Vagina (tissue), 2 donors: ENCODE measurements at places on chromosomes 5 and 9. TPM values are rescaled to one million over a fixed set of nuclear protein-coding genes. Genes with fewer than 3 reads are reported as not detected.

The SPATA24 gene
- 12.3 TPM for total RNA-seq

The UQCRQ gene
- total RNA-seq: 189 TPM

The GRIN3A gene
- 1.5 TPM for total RNA-seq

The HARS1 gene
- 54.8 TPM for total RNA-seq

The STPG3 gene
- not detected for total RNA-seq

The ZNF474 gene
- 0.49 TPM for total RNA-seq

DNA sequence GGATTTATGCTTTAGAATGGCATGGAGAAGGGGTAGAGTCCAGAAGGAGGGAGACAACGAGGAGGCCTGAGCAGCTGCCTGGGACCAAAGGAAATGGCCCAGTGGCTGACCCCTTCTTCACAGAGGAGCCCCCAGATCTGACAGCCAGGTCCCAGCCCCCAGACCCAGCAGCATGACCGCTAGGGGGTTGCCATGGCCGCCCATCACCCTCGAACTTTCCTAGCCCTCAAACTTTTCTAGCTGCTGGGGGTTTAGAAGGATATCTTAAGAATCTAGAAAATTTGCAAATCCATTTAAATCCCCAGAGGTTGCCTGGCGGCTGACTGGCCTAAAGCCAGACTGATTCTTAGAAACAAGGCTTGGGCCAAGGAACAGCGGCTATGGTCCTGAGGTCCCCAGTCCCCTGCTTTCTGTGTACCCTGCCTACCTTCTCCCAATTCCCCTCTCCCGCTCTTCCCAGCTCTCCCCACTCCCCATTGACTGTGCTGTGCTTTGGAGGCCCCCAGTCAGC is 972 bp downstream of the PDGFRB start:
- no peak for DNase-seq

DNA sequence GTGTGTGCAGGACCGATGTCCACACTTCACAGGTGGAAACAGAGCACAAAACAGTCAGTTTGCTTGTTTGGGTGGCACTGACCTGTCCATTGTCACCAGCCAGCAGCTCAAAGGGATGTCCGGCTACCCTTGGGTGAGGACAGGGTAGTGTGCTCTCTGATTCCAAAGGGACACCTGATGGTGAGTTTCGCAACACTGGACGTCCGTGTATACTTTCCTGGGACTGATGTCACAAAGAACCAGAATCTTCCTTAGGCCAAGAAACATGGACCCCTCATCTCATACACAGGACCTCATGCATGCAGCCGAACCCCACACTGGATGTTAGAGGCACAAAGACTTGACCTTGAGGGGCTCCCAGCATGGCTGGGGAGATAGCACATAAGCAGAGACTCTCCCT is 22.2 kb upstream of the CPLX2 start:
- no peak for DNase-seq

DNA sequence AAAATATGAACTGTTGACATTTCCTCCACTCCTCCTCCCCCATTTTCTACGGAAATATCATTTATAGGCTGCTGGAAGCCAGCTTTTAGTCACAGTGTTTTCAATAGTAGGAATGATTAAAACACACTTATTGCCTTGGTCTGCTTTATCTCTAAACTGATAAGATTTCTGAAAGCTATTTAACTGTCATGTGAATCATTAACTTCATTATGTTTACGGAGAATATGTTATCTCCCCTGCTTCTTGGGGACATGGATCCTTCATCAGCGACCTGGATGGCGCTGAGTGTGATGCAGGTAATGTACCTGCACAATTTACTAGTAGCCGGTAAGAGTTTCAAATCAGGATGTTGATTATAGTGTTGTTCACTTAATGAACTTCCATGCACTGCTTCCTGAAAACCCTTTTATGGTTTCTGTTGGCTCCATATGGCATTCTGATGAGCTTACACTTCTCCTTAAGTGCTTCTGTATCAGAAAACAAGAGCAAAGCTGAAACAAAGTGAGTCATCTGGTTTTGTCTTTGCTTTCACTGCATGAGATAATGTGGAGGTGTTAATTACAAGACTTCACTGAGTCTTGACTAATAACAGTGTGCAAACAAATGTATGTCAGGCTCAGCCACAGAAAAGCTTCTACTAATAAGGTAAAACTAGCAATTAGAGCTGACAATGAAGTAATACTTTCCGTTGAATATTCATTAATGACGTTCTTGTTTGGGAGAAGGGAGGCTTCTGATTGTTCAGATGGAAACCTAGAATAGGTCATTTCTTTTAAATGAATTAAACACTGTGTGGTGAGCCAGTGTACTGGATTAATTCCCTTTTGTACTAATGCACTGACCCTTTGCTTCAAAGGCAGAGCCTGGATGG is 162.4 kb upstream of the ZNF608 start:
- no peak for DNase-seq

GRCh38 chr9:124045076-124045829 is 33.7 kb downstream of the LHX2 start:
- no peak for DNase-seq

DNA sequence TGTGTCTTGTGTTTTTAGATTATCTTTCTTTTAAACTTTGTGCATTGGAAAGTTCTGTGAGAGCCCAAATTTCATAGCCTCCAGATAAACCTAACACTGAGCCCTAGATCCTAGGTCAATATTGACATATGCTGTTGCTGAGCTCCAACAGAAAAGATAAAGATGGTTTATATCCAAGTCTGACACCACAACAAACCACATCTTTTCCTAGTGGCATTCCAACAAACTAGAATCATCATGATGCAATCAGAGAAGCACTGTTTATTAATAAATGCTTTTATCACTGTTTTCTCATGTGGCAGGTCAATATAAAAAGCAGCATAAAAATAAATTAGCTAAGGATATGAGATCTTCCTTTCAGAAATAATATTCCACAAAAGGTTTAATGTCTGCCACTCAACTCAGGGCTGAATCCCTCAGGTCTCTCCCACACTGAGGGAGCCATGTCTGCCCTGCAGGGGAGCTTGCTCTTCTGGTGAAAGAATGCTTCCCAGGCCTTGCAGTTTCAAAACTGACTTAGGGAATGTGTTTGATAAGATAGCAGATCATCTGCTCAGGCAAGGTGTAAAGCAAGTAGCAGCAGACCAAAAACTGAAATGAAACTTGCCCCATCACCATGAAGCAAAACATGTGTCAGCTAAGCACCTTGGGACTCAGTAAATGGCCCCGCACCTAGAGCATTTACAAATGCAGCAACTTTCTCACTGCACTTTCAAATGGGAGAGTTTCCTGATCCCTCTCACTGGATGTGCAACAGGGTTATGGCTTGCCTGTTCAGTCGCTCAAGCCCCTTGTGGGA is 493.0 kb downstream of the AGTPBP1 start:
- no peak for DNase-seq

- DNase-seq: no peak
These were observed 19.3 kb downstream of the BRD9 start for GRCh38 chr5:873328-873727.

GRCh38 chr5:158847772-158848171 is 251.9 kb downstream of the EBF1 start:
- no peak for DNase-seq

GRCh38 chr5:124310453-124310852 is 436.0 kb downstream of the ZNF608 start:
- DNase-seq: no peak

DNA sequence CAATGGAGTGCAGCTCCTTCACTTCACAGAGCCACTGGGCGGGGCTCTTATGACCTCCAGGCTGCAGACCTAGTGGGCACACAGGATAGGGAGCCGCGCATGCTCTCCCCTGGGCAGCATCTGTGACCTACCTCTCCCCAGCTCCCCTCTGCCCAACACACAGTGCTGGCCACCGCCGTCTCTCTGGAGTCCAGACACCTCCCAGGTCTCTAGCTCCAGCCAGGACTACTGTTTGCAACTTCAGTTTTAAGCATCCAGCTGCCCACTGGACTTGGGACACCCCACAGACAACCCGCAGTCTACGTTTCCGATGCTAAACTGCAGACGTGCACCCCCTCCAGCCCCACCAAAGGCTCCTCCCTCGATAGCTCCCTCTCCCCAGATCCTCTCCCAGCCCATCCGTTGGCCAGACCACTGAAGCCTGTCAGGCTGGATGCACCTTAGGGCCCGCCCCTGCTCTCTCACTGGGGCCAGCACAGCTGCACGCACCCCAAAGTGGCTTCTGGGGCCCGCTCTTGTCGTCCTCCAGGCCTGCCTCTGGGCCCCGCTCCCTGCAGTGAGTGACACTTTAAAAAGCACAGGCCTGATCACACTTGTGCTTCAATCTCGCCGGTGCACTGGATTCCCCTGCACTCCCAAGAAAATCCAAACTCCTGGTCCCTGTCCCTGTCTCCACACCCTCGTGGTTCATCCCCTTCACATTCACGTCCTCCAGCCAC is 11.3 kb downstream of the FLT4 start:
- no peak for DNase-seq

GRCh38 chr5:149489605-149490037 is 61.6 kb downstream of the CSNK1A1 start:
- DNase-seq: no peak

- DNase-seq: no peak
These were observed 26.9 kb downstream of the DAP start for GRCh38 chr5:10734037-10734709.

DNA sequence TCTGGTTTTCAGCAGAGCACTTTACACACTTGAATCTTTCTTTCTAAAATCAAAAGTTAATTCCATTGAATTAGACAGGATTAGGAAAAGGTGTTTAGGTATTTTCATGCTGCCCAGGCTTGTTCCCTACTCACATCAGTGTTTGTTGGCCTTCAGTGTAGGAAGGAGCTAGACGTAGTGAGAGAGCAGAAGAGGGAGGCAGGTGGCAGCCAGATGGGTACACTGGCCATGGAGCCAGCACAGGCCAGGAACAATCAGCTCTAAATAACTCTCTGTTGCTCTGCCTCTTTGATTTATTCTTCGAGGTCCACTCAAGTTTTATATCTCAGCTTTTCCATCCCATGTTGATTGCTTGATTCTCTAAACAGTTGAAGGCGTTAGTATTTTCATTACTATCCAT is 529.6 kb downstream of the PSAT1 start:
- no peak for DNase-seq

DNA sequence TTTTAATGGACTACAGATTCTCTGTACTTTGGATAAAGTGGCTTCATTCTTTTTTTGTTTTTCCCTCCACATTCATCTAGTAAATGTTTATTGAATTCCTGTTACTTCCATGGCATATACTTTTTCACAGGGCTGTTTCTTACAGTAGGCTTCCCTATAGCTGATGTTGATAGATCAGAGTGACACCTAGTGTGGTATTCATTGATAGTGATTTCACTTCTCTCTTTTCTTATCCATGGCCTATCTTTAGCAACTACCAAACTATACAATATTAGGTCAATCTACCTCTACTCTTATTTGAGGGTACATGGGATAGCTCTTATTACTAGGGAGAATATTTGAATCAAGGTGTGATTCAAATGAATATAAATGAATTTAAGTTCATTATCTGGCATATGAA is 35.8 kb downstream of the FSD1L start:
- DNase-seq: no peak

DNA sequence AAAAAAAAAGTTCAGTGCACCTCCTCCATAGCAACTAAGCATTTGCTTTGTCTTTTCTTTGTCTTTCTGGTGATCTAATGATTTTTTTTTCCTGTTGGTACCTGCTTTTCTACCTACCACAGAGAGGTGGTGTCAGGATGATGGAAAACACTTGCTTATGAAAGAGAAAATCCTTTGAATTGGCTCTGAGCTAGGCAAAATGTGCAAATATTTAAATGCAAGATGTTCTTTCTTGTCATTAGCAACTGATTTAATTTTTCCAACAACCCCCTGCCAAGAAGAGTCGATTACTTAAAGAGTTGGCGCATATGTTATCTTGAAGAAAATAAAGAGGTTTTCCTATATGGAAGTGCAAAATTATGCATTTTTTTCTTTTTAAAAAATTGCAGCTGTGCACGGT is 37.7 kb downstream of the TNC start:
- no peak for DNase-seq

- DNase-seq: no peak
These were observed 571.0 kb downstream of the NR2F1-AS1 start for GRCh38 chr5:93010037-93010436.

DNA sequence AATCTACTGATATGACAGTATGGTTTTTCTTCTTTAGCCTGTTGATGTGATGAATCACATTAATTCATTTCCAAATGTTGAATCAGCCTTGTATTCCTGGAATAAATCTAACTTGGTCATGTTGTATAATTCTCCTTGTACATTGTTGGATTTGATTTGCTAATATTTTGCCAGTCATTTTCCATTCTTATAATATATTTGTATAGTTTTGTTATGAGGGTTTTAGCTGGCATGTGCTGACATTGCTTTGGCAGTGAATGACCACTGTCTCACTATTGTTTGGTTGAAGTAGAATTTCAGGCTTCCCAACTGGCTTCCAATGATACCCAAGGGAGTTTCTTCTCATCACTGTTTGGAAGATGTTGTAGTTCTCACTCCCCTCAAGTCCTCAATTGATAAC is 983.0 kb upstream of the PTPRD start:
- no peak for DNase-seq

DNA sequence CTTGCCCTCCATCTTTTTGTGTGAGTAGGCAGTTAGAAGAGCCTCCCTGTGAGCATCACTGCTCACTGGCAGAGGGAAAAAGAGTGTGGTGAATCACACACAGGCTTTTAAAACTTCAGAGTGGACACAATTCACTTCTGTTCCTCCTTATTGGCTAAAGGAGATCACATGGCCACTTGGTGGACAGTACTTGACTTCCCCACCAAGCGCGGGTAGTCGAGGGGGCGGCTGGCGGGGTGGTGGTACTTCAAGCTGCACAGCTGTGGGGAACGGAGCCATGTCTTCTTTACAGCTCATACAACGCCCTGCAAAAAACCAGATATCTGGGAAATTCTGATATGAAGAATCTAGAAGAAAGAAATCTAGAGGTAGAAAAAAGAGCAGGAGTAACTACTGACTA is 95.4 kb downstream of the PAM start:
- no peak for DNase-seq

DNA sequence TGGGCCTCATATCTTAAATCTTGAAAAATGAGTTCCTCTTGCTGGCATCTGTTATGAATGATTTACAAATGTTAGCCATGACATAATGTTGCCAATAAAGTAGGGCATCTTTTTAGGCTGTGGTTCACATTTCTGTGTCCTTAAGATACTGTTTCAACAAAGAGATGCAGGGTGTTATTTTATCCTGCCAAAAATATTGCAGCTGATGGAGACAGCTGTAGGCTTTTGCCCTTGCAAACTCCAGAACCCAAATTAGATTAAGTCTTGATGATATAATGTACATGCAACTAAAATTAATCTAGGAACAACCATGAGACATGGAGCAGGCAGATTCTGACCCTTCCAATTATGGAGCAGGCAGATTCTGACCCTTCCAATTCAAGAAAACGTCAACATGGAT is 228.2 kb upstream of the GRIN3A start:
- DNase-seq: no peak

- DNase-seq: no peak
These were observed 7.7 kb downstream of the CENPK start for GRCh38 chr5:65555287-65555686.
